Muscle of arm (tissue), 14 donors: ENCODE measurements at places on chromosomes 16 and 17.

DNA sequence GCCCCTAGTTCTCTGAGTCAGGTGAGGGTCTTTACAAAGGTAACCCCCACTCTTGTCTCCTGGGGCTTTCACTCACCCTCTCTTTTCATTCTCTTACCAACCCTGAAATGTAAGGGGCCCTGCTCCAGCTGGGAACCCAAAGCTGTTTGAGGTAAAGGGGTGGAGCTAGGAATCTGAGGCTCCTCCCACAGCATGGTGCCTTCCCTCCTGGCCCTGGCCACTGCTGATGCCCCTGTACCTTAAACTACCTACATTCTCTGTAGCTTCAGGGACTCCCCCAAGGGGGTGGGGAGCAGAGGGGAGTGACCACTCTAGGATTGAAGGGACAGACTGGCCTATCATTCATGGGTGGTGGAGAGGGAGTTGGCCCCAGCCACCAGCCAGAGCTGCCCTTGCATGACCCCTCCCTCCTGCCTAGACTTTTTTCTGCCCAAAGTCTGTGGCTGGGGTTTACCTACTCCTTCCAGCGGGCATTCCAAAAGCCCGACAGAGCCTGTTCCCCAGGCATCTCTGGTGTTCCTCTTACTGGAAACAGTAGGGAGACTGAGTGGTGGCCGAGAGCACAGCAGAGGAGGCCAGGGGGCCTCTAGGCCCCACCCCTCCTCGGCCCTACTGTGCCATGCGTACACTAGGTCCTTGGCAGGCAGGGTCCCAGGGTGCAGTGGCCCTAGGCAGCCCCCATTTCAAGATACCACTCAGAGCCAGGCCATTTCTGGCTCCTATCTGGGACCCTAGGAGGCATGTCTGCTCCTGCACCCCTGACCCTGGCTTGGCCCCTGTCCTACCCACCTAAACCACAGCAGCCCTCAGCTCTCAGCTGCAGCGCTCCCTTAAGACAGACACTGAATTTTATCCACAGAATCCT is 9.5 kb downstream of the DOK4 start:
- no peak for DNase-seq

GRCh38 chr17:28963841-28964240 is 12.5 kb upstream of the PHF12 start:
- DNase-seq, result no peak

DNA sequence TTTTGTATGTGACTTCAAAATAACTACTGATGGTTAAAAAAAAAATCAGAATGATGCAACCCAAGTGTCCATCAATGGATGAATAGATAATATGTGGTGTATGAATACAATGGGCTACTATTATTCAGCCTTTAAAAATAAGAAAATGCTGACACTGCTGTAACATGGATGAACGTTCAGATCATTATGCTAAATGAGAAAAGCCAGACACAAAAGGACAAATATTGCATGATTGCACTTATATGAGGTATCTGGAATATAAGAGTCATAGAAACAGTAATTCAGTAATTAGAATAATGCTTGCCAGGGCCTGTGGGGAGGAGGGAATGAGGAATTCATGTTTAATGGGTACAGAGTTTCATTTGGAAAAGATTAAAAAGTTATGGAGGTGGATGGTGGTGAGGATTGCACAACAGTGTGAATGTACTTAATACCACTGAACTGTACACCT is 25.4 kb downstream of the TENT4B start:
- DNase-seq, result no peak

GRCh38 chr16:22055881-22056280 is 36.5 kb upstream of the VWA3A start:
- DNase-seq, result no peak

DNA sequence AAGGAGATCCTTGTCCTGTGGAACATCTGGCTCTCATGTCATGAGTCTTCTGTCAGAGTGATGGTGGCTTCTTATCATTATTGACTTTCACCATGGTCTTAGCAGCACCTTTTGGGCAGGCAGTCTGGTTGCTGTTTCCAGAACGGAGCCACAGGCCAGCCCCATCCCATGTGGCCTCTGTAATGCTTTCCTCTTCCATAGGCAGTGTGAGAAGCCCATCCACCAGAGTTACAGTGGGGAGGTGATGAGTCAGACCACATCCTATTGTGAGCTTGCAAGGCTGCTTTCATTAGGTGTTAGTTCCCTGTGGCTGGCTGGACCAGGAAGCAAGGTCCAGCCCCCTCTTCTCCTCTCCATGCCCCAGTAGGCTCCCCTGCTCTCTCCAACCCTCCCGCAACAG is 30.8 kb upstream of the SPACA3 start:
- DNase-seq, result no peak

GRCh38 chr16:81713295-81713772 is 65.8 kb upstream of the PLCG2 start:
- DNase-seq, result no peak

- DNase-seq, result no peak
These were observed 151.0 kb downstream of the VPS53 start for GRCh38 chr17:563616-564015.

DNA sequence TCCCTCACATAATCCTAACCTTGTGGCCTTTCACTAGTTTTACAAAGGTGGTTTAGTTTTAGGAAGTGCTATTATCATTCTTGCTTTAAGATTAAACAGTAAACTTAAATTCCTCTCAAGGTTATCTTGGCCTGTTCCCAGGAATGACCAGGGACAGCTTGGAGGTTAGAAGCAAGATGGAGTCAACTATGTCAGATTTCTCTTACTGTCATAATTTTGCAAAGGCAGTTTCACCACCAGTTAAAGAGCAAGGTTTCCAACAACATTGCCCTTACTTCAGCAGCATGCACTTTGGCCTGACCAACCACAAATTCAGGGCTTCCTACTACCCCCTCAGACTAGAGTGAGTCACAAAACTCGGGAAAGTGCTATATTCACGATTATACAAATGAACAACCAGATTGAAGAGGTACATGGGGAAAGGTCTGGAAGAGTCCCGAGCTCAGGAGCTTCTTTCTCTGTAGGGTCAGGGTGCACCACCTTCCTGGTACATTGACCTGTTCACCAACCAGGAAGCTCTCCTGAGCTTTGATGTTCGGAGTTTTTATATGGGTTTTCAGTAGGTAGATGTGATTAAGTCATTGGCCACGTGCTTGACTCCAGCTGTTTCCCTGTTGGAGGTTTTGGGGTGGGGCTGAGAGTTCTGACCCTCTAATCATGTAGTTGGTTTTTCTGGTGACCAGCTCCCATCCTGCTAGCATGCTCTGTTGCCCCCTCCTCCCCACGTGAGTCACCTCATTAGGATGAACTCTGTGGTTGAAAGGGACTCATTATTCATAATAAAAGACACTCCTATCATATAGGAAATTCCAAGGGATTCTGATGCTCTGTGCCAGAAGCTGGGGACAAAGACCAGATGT is 19.4 kb downstream of the RHOT1 start:
- no peak for DNase-seq

GRCh38 chr16:86601356-86601755 is 23.0 kb downstream of the FOXL1 start:
- DNase-seq, result no peak

DNA sequence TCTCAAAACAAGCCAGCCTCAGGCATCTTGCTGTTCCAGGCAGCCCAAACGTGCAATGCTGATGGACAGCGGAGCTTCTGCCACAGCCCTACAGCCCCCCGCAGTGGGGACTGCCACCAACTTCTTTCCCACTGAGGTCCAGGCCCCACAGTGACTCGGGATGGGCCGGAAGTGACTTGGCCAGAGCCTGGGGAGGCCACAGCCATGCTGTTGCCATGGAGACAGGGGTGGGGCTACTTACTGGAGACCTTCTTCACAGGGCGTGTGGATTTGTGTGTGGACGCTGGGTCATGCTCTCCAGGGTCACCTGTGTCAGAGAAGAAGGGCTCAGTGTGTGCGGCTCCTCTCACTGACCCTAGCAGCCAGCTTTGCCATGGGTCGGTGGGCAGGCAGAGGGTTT is 15.0 kb downstream of the TRIM25 start:
- no peak for DNase-seq

DNA sequence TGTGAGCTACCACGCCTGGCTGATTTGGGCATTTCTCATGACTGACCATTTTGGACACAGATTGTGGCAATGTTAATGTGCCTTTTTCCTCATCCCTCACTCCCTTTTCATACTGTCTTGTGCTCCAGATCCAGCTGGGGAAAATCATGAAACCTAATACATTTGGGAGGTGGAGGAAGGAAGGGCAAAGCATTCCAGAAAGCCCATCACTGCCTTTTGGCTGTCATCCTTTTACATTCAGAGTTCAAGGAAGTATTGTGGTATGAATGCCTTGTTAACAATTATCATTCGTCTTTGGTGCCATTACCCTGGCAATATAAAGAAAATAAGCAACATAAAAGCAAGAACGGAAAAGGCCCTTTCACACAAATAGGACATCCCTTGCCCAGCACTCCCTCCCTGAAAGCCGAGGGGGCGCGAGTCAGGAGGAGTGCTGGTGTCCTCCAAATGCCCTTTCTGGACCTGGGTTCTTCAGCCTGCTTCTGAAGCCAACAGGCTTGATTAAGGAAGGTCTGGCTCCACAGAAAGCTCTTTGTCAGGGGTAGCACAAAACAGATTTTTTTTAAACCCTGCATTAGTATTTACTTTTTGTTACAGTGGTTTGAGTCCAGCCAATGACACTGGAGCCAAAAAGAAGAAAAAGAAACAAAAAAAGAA is 20.1 kb downstream of the NMT1 start:
- no peak for DNase-seq

DNA sequence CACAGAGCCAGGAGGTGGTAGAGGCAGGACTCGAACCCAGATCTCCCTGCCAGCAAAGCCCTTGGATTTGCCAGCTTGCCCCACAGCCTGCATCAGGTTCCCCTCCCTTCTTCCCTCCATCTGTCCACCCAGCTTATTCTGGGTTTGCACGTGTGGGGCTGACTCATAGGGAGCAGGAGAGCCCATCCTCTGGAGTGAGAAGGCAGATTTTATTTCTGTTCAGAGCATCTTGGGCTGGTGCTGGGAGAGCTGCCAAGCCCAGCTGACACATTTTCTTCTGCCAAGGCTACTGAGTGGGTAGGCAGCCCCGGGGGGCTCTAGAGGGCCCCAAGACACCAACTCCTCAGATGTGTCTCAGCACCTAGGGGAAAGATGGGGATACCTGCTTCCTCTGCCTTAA is 106.3 kb upstream of the CRHR1 start:
- no peak for DNase-seq

GRCh38 chr17:70709596-70709995 is 540.3 kb downstream of the KCNJ2 start:
- no peak for DNase-seq

- DNase-seq, result no peak
These were observed 48.5 kb downstream of the B9D1 start for GRCh38 chr17:19313746-19314651.

GRCh38 chr16:56609463-56609921 is 1.1 kb downstream of the MT2A start:
- peak; percentile 75 for DNase-seq

- no peak for DNase-seq
These were observed 4.2 kb downstream of the NR1D1 start for GRCh38 chr17:40095944-40096791.

- no peak for DNase-seq
These were observed 9.9 kb downstream of the CCDC182 start for GRCh38 chr17:57735230-57735629.

GRCh38 chr16:9508328-9508936 is 417.0 kb downstream of the HAPSTR1 start:
- DNase-seq, result no peak

GRCh38 chr17:52027081-52027480 is 131.4 kb downstream of the CA10 start:
- DNase-seq, result no peak

DNA sequence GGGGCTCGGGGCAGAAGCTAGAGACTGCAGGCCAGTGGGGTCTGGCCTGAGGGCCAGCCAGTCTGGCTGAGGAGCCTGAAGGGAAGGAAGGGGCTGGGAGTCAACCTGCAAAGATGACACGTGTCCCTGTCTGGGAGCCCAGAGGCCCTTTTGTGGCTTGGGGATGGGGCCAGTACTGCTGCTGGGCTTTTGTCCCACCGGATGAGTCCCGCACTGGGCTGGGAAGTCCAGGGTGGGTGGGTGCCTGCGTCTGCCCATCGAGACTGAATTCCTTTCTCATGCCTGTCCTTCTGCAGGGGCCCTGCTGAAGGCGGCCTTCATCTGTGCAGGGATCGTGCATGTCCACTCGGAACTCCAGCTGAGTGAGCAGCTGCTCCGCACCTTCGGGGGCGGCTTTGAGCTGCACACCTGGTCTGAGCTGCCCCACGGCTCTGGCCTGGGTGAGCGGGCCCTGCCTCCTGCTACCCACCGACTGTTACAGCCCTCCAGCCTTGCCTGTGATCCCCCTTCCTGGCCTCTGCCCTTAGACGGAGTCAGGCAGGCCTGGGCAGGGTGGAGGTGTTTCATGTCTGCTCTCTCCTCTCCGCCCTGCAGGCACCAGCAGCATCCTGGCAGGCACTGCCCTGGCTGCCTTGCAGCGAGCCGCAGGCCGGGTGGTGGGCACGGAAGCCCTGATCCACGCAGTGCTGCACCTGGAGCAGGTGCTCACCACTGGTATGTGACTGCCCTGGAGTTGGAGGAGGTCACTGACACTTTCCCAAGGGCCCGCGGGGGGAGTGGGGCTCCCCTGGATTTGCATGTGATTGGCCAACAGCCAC is 20.9 kb downstream of the FCSK start:
- DNase-seq, result no peak

GRCh38 chr17:61124562-61124961 is 275.1 kb upstream of the TBX2 start:
- DNase-seq, result no peak

GRCh38 chr17:37168731-37169353 is 206.9 kb upstream of the C17orf78 start:
- DNase-seq, result no peak

DNA sequence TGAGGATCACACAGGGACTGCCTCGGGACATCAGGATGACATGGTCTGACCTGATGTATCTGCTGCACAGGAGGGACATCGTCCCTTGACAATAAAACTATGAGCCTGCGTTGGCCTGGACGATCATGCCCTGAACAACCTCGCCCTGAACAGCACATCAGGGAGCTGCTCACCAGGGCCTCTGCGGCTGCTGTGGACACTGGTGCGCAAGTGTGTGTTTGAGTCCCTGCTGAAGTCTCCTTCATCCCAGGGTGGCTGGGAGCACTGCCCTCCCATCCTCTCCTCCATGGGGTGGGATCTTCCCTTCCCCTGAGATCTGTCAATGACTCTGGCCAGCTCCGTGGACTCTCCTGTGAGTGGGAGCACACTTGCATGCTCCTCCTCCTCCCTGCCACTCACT is 257.8 kb downstream of the RBFOX3 start:
- DNase-seq, result no peak

DNA sequence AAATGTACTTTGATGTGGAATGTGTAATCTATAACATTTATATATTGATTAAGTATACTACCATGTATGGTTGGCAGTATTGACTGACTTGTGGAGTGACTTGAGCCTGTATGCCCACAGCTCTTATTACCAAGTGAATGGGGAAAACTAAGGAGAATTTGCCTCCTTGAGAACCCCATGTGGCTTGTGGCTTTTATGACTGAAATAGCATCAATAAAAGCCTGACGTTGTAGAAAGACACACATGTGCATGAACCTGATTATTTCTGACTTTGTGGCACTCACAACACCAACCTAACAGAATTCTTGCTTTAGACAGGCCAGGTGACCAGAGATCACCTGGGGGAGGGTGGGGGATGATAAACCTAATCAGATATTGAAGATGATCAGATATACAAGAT is 2.1 kb upstream of the LRRC75A start:
- DNase-seq, result no peak

GRCh38 chr16:65463652-65464260 is 341.9 kb upstream of the CDH11 start:
- DNase-seq, result no peak
